ENCODE measurements at places on chromosomes 2 and 18. TPM values are rescaled to one million over a fixed set of nuclear protein-coding genes. Genes with fewer than 3 reads are reported as not detected.

DNA sequence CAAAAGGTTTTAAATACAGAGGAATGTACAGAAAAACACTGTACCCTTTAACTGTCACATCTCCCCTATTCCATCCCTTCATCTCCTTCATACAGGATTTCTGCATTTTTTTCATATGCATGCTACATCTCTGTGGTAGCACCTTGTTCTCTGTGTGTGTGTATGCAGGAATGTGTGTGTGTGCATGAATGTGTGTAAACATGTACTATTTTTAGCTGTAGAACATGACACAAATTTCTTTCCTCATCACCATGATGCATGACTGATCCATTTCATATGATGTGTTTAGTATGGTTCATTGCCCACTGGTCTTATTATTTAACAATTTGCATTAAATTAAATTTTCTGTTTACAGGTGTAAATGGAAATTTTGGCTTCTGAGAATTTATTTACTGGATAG, 21.5 kb upstream of the ZEB2 start:
- DNase-seq: no peak

The RNF152 gene
- total RNA-seq: not detected

- no peak for DNase-seq
Observed at GRCh38 chr18:64090876-64091275, 58.0 kb downstream of the LINC00305 start.

The TMEM247 gene
- not detected for total RNA-seq

DNA sequence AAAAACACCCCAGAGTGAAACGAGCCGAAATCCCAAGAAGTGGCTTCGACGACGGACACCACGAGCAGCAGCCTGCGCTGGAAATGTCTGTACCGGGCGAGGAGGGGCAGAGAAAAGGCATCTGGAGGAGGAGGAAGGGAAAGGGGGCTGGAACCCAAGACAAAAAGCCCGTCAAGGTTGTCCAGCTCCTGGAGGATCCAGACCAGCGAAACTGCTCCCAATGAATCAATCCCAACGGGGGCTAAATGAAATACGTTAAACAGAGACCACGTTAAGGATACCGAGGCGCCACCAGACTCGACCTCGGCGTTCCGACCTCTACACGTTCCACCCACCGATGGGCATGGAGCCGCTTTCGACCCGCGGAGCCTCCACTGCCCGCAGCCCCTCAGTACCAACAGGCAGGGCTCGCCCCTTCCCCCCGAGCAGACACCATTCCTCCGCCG, 400 bp downstream of the CCDC88A start:
- no peak for DNase-seq

GRCh38 chr18:59792353-59792752, 95.1 kb upstream of the CCBE1 start:
- DNase-seq: no peak

- no peak for DNase-seq
Observed at GRCh38 chr2:138244501-138244925, 257.1 kb upstream of the SPOPL start.

The POTEJ gene
- total RNA-seq: not detected
